Tibial nerve (tissue), 4 donors: ENCODE measurements at places on chromosomes 4 and X. TPM values are rescaled to one million over a fixed set of nuclear protein-coding genes. Genes with fewer than 3 reads are reported as not detected.

POU3F4 gene
- total RNA-seq: not detected

DNA sequence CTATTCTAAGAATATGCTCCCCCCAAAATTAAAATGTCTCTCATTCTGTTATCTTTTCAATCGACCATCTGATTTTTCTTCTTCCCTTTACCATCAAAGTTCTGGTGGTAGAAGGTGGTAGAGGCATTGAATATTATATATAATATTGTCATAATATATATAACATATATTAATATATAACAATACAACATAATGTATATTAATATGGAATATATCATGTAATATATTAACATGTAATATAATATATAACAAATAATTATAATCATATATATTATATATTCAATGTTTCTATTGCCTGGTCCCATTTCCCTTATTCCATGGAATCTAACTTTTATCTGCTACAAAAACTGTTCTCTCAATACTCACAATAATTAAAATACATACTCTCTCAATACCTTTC lies 40.6 kb downstream of the STPG2 start:
- no peaks in the 10 kb centered on the region for H3K36me3 ChIP-seq
- no peak overlapping the region for H3K4me3 ChIP-seq
- H3K4me1 ChIP-seq: no peaks in the 10 kb centered on the region
- DNase-seq: no peak

DNA sequence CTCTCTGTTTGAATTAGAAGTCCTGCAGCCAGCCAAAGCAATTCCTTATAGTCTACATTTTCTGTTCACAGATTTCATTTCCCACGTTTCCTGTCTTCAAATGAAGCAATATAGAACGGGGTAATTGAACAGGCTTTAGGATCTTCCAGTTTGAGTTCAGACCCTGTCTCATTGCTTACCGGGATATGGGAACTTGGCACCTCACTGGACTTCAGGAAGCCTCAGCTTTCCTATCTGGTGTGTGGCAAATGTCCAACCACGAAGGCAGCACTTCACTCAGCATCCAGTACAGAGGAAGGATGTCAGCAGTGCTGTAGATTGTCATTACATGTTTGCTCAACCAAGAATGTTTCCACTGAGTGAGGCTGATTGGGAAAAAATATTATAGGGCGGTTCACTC lies 271.1 kb upstream of the ZFP42 start:
- no peaks in the 10 kb centered on the region for H3K27me3 ChIP-seq
- H3K36me3 ChIP-seq: no peaks in the 10 kb centered on the region
- H3K27ac ChIP-seq: no peak overlapping the region
- no peak for DNase-seq
- H3K4me3 ChIP-seq: no peak overlapping the region
- no peaks in the 10 kb centered on the region for H3K4me1 ChIP-seq

DNA sequence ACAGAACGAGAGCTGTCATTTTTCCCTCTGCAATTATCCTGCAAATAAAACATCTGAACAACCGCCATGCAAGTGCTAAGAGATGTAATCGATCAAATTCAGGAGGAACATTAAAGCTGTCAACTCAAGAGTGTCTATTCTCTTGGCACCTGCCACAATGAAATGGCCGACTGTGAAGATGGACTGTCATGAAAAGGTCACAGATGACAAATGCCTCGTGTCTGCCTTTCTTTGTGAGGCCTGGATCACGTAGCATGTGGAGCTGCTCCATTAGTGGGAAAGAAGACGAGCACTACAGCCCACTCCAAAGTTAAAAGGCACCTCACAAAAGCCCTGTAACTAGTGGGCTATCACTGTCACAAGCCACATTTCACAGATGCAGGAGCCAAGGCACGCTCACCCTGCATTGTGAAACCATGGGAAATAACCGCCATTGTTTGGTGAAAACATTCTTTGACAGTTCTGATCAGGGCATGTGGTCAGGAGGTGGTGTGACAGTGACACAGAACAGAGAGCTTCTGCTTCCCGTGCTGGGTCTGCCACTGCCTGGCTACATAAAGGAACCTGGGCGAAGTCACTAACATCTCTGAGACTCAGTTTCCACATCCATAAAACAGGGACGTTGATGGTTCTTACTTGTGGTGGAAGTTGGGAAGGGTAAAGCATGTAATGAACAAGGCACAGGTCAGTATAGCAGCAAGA lies 98.9 kb downstream of the EVC2 start:
- H3K27ac ChIP-seq: no peak overlapping the region
- no peaks in the 10 kb centered on the region for H3K4me1 ChIP-seq
- no peak overlapping the region for H3K4me3 ChIP-seq

- H3K36me3 ChIP-seq: no peaks in the 10 kb centered on the region
- H3K27ac ChIP-seq: peak overlapping the region; percentile 98
- peak overlapping the region; percentile 94 for H3K4me3 ChIP-seq
- no peaks in the 10 kb centered on the region for H3K4me1 ChIP-seq
Measured at GRCh38 chr4:184647266-184648053, 1.8 kb downstream of the CASP3 start.

- H3K4me1 ChIP-seq: peaks cover 3% of the 10 kb centered on the region
- no peaks in the 10 kb centered on the region for H3K36me3 ChIP-seq
- peak; percentile 46 for DNase-seq
- no peak overlapping the region for H3K27ac ChIP-seq
Measured at GRCh38 chr4:87209696-87210095, 10.7 kb downstream of the KLHL8 start.

GRCh38 chr4:173403051-173403450 lies 4.1 kb upstream of the SCRG1 start:
- no peak overlapping the region for H3K4me3 ChIP-seq
- DNase-seq: no peak
- H3K27me3 ChIP-seq: no peaks in the 10 kb centered on the region
- H3K4me1 ChIP-seq: no peaks in the 10 kb centered on the region
- no peaks in the 10 kb centered on the region for H3K36me3 ChIP-seq
- no peak overlapping the region for H3K27ac ChIP-seq

GRCh38 chr4:3387943-3388361 lies 53.8 kb upstream of the HGFAC start:
- no peaks in the 10 kb centered on the region for H3K27me3 ChIP-seq
- H3K4me3 ChIP-seq: peak overlapping the region; percentile 27
- peak overlapping the region; percentile 10 for H3K27ac ChIP-seq

DNA sequence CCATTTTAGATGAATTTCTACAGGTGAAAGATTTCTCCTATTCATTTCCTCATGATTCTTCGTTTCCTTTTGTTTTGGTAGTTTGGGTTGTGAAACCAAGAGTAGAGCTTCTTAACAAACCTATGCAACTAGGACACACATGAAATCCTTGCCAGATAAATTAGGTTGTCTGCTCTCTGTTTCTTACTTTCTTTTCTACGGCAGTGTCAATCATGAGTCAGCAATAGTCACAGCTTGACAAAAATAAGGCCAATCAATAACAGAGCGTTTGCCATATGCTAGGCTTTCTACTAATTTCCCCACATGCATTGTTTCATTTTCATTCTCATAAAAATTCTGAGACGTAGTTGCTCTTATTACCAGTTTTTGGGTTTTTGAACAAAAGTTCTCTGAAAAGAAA lies 20.3 kb downstream of the CLRN2 start:
- H3K4me3 ChIP-seq: no peak overlapping the region
- H3K27ac ChIP-seq: no peak overlapping the region

RTL9 gene
- 0.21 TPM for total RNA-seq

GRCh38 chrX:8049827-8050226 lies 121.2 kb downstream of the VCX2 start:
- no peak overlapping the region for H3K4me3 ChIP-seq
- H3K4me1 ChIP-seq: no peaks in the 10 kb centered on the region
- no peak overlapping the region for H3K27ac ChIP-seq
- H3K36me3 ChIP-seq: no peaks in the 10 kb centered on the region

DNA sequence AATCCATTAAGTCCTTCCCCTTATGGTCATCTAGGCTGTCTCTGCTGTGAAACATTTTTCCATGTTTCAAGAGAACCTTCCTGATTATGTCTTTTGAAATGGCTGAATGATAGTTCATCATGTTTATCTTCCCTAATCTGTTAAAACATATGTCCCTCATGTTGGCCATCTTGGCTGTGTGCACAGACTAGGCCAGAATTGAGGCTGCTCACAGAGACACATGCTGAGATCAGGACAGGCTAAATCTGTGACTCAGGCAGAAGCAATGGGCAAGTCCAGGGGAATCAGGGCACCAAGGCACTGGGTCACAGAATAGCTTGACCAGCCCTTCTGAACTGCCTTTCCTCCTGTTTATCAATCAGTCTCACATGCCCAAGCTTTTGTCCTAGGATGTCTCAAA lies 78.3 kb downstream of the FHDC1 start:
- no peaks in the 10 kb centered on the region for H3K36me3 ChIP-seq
- no peaks in the 10 kb centered on the region for H3K4me1 ChIP-seq
- no peak for DNase-seq
- H3K27me3 ChIP-seq: no peaks in the 10 kb centered on the region
- no peak overlapping the region for H3K27ac ChIP-seq

ATOH1 gene
- total RNA-seq: not detected
